ENCODE measurements at places on chromosomes 6 and 20.

DNA sequence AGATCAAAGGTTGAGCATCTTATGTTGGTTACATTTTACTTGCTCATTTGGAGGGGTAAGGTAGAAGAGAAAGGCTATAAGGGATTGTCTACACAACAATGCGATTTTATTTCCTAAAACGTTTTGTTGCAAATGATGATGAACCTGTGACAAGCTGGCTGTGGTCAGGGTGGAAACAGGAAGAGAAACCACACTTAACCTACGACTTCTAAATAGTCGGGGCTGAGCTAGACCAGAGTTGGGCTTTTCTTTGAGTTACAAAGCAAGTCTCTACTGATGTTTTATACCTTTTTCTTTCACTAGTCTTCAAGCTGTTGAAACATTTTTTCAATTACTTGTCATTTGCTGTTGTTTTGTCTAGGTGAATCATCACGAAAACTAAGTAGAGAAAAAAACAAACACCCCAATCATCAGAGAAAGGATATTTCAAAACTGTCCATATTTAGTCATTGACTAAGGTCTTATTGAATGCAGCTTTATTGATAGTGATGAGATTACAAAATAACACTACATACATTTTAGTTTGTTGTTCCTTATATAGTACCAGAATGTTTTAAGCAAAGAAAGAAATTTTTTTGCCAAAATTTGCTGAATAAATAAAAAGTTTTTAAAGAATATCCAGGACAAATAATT is 18.0 kb downstream of the KLHL31 start:
- DNase-seq = no peak

GRCh38 chr20:49888212-49889000 is 26.9 kb downstream of the SPATA2 start:
- peak; percentile 60 for DNase-seq

DNA sequence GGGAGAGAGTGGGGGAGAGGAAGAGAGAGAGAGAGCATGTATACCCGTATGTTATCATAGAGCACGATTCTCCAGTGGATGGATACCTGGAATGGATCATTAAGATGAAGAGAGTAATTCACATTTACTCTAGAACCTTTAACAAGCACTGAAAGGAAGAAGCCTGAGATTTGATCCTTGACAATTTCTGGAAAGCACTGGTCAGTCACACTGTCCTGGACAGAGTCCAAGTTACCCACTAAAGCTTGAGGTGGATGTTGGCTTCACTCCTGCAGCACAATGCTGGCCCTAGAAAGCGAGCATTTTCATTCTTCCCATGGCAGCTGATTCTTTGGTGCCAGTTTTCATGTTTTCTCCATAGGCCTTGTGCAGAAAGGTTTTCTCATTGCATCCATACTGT is 25.6 kb downstream of the NFYA start:
- DNase-seq = no peak

GRCh38 chr20:62733891-62734290 is 25.3 kb downstream of the NTSR1 start:
- DNase-seq = no peak

DNA sequence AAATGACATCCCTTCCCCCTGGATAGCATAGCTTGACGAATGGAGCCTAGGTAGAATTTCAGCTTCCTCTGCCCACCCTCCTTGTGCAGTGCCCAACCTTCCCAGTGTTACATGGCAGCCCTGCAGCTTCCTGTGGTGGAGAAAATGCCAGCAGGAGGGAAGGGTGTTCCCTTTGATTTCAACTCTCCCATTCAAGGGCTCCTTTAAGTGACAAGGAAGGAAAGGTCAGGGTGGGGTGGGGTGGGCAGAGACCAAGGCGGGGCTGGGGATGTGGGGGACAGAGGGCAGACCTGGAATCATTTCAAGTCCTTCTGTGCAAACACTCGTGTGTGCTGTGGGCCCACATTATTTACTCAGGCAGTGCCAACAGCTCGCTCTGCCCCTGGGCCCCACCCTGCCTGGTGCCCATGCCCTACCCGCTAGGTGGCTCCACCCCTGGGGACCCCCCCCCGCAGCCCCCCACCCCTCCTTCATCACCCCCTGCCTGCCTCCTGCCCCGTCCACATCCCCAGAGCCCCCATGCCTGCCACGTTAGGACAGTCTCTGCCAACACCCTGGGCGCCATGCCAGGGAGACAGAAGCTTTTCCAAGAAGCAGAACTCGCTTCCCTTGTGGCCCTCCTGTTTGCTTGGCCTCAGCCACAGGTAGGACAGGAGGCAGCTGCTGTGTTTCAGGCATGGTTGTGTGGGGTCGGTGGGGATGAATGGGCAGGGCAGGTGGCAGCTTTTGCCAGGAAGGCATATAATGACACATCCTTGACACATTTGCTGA is 9.4 kb downstream of the SPDEF start:
- DNase-seq = no peak

DNA sequence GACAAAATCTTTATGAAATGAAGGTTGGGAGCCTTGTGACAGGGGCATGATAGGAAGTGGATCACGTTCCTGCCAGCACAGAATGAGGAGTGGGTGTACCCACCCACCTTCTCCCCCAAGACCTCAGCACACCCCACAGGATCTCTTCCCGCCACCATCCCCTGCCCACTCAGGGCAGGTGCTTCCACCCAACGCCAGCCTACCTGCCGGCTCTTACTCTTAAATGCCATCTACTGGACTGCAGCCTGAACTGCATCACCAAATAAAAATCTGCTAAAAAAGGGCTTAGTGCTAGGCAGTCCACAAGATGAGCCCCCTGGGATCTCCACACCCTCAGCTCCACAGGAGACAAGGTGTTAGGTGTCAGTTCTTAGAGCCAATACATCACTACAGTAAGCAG is 20.6 kb downstream of the DTNBP1 start:
- peak; percentile 10 for DNase-seq

DNA sequence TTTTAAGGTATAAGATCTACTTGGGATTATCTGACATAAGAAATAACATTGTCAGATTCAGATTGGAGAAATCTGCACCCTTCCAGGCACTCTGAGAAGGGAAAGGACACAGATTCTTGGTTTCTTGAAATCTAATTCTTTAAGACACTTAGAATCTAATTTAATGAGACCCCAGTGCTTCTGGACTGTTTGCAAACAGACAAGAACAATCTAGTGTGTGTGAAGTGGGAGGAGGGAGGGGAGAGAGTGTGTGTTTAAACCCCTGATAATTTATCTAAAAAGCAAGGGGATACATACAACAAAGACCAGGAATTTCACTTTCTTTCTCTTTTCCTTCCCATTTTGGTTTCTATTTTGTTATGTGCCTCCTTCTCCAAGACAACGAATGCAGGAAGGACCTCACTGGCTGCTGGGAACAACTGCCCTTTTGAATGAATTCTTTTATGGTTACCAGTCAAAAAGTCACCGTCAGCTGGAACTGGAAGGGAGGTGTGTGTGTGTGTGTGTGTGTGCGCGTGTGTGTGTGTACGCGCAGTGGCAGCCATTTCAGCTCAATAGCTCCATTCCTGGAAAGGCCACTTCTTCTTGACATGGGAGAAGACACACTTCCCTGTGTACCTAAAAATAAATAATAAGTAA is 129.4 kb downstream of the BCAS1 start:
- peak; percentile 40 for DNase-seq

DNA sequence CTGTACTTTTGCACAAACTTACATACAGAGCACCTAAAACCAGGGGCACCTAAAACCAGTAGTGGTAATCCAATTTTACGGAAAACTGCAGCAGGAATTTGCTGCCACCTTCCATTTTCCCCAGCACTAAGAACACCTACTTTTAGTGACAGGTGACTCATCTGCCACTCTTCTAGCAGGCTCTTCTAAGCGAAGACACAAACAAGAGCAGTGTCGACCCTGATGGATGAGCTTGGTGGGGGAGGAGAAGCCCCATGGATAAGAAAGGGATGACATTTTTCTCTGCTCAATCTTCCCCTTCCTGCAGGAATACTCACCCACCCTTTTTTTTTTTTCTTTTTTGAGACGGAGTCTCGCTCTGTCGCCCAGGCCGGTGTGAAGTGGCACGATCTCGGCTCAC is 116.9 kb downstream of the GMPR start:
- no peak for DNase-seq

DNA sequence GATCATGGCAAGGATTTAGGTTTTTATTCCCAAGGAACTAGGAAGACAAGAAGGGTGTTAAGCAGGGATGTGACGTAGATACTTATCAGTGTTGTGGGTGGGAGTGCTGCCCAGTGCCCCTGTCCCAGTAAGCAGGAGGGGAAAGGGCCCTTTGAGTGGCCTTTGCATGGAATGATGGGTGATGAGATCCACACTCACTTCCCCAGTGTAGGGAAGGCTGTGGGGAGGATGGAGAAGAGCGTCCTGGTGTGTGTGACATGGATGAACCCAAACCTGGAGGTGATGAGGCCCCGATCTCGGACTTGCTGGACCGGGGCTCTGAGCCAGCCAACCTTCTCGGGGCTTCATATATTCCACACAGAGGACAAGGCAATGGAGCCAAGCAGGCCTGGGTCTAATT is 610.9 kb downstream of the CDH26 start:
- DNase-seq = no peak

DNA sequence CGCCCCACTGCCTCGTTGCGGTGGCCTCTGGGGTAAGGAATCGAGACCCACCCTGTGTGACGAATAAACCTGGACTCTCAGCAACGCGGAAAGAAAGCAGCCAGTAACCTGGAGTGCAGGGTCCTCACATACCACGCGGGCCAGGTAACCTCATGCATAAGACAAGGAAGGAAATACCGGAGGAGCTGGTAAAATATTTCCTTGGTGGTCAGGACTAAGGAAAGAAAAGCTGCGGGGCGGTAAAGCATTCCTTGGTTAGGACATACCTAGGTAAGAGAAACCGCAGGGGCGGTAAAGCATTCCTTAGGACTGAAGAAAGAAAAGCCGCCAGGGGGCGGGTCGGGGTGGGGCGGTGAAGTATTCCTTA is 80.7 kb downstream of the SYTL3 start:
- no peak for DNase-seq

DNA sequence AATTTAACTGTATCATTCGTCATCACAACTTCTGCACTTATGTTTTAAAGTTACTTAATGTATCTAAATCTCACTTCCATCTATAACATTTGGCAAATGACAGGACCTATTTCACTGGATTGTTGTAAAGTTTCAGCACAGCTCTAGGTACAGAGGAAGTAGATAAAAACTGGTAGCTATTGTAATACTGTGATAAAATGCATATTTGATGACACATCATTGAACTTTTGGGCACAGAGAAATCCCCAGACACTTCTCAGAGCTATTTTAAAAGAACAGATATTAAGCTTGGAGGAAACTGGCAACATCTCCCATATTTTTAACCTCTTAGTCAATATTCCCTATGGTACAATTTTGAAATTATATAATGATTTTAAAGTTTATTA is 138.7 kb downstream of the RFPL4B start:
- DNase-seq = no peak

- no peak for DNase-seq
Observed at GRCh38 chr6:45710304-45710821, 305.3 kb downstream of the CLIC5 start.

- DNase-seq = no peak
Observed at GRCh38 chr6:6703699-6704098, 115.2 kb downstream of the LY86 start.

GRCh38 chr6:169921217-169921616 is 169.8 kb downstream of the ERMARD start:
- DNase-seq = peak; percentile 56

GRCh38 chr20:36866681-36867495 is 9.1 kb upstream of the TLDC2 start:
- peak; percentile 44 for DNase-seq

- no peak for DNase-seq
Observed at GRCh38 chr20:51019656-51020592, 3.0 kb downstream of the KCNG1 start.

DNA sequence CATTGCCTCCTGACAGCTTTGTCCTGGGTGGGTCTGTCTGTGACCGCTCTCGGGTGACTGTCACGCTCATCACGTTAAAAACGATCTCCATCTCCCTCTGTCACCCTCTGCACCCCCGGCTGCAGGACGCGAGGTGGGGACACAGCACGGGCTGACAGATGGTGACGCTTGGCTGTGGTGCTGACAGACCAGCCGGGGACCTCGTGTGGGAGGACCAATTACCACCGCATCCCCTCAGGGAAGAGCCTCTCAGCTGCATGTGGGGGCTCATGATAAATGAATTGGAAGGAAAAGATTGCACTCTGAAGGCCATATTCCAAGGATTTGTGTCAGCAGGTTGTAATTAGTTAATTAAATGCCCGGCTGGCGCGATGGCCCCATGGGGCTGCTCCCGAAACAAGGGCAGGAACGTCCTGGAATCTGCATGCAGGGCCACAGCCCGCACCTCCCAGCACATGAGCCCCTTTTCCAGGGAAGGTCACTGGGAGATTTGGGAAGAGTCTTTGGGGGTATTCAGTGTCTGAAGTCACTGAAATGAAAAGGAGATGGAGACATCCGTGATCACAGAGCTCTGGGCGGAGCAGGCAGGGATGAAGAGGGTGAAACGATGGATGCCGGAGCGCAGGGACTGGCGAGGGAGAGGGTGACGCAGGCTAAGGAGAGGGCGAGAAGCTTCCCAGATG is 87.1 kb downstream of the ERMARD start:
- DNase-seq = no peak

GRCh38 chr20:17860301-17861197 is 108.0 kb downstream of the SNX5 start:
- no peak for DNase-seq

DNA sequence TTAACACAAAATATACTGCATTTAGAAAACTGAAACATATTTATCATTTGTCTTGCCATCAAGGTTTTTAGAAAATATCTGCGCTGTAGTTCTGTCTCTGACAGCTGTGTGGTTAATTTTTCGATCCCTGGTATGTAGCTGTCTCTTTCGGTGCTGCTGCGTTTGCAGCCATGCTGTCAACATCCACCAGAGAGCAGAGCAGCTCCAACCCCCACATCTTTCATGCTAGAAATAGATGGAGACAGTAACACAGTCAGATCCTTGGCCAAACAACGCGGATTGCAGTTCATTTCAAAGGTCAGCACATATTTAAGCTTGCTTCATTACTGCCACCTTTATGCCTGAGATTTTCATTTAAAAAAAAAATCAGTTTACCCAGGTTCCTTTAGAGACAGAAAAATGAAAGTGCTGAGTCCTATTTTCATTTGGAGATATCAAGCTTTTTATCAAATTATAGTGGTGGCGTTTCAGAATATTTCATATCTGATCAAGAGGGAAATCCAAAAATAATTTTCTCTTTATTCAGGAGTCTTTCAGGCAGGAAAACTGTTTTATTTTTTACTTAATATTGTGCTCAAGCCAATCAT is 157.7 kb upstream of the MMS22L start:
- DNase-seq = peak; percentile 76
